ENCODE measurements at places on chromosomes 5 and 9.

DNA sequence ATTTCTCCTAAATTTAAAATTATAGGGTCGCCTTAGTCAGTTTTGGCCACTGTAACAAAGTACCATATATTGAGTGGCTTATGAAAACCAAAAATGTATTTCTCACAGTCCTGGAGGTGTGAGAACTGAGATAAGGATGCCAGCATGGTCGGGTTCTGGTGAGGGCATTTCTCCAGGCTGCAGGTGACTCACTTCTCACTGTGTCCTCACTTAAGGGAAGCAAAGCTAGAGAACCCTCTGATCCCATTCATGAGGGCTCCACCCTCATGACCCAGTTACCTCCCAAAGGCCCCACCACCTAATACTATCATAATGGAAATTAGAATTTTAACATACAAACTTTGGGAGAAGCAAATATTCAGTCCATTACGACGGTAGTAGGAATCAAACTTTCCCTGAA is 75.1 kb upstream of the FBN2 start:
- DNase-seq = no peak

DNA sequence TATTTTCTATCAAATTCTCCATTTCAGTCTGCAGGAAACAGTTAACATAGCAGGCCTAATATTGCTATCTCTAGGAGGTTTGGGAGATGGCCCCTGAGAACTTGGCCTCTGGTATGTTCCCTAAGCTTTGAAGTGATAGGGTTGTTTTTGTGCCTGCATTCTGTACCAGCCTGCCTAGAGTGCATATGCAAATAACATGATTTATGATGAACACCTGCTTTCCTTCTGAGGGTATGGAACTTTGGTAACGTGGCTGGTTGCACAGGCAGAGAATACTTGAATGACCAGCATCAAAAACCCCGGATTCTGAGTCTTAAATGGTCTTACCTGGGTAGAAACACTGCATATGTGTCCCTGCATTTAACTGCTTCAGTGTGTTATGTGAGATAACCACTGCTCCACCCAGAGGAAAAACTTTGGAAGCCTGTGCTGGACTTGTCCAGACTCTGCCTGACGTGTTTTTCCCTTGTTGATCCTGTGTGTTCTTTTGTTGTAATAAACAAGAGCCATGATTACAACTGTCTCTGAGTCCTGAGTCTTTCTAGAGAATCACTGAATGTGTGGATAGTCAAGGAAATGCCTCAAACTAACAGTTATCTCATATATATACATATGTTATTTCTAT is 111.3 kb upstream of the ABCA1 start:
- DNase-seq = no peak

- DNase-seq = peak; percentile 65
Observed at GRCh38 chr9:136342181-136343120, 15.1 kb downstream of the GPSM1 start.

DNA sequence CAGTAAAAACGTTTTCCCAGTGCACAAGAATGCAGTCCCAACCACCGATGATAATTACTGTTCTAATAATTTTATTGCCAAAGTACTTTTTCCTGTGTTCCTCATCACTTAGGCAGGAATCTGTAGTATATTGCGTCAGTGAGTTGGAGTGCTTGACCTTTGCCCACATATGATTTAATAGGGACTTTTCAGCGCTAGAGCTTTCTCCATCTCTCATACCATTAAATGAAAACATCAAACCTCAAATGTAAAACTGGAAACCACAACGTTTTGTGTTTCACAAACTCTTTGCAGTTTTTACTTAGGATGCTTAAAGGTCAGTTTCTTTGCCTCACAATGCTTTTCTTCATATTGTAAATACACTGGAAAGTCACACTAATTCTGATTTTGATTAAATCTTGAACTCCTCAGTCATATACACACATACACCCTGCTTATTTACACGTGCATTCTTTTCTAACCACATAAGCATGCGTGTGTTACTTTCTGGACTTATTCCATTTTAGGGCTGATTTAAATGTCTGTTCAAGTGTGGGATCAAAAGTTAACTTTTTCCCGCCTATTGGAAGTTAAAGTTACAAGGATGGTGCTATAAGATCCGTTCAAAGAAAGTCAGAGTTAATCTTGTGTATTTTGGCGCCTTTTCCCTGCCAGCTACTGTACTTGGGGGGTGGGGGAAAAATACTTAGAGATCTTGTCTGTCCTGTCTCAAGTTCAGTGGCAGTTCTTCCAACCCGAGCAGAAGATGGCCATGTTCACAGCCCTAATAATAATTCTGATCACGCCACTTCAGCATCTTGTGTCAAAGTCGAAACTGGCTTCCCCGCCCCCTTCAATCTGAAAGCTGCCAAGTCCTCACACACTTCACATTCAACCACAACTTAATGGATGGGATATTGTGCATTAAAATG is 6.6 kb upstream of the NFIB start:
- no peak for DNase-seq

- DNase-seq = no peak
Observed at GRCh38 chr5:180790020-180790419, 12.6 kb downstream of the MGAT1 start.

DNA sequence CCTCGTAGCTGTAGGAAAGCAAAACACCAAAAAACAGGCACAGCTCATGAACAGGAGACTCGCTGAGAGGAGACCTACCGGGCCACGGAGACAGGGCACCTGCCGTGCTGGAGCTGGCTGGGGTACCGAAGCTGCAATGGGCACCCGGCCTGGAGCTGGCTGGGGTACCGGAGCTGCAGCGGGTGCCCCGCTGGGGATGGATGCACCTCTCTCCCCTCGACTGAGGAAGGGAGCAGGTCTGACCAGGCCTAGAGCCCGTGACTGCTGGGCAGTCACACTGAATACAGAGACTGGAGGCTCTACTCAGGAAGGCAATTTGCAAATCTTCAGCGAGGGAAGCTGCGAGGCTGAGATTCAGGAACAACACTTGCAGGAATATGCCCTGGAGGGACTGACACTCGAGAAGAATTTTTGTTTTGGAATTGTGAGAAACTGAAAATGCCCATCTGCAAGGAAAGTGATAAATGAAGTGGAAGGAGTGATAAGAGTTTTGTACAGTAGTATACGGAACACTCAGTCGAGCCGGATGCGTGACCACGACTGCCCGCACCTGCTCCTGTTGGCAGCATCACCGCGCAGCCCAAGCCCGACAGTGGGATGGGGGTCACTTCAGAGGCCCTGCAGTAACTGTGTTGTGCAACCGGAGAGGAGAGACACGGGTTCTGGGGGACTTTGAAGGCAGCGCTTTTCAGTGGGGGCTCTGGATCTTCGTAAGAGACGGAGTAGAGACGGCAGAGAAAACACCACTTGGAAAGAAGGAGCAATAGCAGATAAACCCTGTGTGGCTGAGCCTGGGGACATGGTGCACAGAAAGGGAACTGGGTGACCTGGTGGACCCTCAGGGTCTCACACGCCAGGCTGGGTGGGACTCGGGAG is 27.9 kb upstream of the LPCAT1 start:
- no peak for DNase-seq

GRCh38 chr5:40046792-40047191 is 622.0 kb upstream of the DAB2 start:
- no peak for DNase-seq

- peak; percentile 67 for DNase-seq
Observed at GRCh38 chr5:138466900-138467710, 1.8 kb downstream of the EGR1 start.

DNA sequence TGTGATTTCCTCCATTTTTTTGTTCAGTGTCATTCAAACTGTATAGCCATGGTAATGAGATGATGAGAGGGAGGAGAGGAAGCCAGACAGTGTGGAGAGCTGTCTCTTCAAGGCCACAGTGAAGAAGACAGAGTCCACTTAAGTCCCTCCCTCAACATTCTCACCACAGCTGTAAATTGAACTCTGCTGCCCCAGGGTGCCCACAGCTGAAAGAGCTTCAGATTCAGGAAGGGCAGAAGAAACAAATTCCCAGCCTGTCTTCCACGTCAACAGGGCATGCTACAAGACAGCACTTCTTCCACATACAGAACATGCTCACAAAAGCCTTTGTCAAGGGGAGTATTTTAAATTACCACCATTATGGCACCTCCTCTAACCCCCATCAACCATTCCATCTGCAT is 100.4 kb downstream of the KLHL3 start:
- DNase-seq = no peak

- no peak for DNase-seq
Observed at GRCh38 chr9:136185596-136186366, 19.1 kb downstream of the LHX3 start.

DNA sequence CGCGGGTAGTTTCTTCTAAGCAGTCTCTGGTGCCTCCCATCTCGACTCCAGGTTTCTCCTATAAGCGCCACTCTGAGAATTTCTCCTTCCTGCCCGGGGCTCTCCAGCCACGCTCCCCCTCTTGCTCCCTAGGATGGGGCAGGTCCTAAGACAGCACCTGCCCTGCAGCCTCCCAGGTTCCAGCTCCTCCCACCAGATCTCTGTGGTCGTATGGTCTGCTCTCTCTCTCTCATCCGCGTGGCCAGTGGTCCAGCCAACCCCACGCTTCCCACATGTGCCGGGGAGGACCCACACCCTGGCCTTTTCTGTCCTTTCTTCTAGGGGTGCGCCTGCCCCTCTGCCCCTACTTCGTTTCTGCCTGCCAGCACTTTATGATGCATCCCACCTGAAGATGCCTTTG is 40.5 kb downstream of the MVB12B start:
- DNase-seq = no peak

DNA sequence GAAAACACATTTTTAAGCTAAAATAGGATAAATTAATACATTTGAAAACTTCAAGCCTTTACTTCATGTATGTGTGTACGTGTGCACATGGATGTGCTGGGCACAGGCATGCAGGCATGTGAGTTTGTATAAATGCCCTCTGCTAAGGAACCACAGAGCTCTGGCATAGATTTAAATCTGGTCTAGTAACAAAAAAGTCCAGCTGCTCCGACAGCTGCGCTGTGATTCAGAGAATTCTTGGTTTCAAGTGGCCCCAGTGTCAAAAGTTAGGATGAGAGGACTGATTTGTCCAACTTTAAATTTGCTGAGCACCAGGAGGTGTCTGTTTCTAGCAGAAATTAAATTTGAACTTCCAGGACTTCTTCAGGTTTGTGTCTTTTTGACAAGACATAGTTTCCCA is 203.7 kb upstream of the TUT7 start:
- DNase-seq = no peak

DNA sequence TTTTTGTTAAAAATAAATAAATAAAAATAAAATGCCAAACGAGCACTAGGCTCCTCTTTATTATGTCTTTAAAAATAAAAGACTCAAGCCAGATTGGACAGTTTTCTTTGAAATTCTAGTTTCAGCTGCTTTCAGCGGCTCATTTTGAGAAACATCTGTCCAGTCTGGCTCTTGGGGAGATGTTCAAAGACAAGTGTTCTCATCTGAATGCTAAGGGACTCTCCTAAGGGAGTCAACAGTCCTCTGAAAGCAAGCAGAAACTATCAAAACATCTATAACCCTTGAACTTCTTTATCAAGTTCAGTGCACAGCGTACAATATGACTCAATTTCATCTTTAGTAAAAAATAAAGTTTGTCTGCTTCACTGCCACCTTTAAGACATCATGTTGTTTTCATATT is 886.2 kb upstream of the DMAC1 start:
- no peak for DNase-seq

DNA sequence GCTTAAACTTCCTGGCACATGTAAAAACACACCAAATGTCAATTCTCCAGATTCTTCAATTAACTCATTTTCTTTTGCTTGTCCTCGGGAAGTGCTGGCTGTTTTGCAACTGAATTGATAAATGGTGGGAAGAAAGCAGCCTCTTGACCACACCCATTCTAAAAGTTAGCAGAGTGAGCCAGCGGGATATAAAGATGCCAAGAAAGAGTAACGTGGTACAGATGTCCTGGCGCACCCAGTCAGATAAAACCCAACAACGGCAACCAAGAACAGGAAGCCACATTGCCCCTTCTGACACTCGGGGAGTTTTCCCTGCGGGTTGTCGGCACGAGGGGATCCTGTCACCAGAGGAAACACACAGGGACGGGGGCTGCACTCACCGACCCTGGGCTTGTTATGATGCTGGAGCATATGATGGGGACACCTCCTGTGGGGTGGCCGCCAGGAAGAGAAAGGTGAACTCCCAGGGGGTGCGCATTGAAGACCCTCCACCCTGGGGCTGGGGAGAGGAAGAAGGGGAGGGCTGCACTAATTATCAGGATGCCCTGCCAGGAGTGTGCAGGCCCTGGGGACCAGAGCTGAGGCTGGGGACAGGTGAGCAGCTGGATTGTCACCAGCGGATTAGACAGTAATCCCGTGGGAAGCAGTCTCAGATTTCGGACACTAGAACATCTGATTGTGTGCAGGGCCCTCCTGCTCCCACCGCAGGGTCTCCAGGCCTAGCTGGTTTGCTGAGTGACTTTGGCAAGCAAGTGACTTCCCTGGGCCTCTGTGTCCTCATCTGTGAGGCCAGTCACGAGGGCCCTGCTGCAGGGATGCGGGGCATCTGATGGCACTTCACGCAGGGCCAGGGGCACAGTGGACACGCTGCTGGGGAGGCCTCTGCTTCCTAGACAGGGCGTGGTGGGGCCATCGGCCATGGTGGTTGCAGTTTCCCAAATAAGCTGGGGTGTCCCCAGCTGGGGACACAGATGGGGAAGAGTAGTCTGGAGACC is 59.2 kb downstream of the CRB2 start:
- DNase-seq = no peak

DNA sequence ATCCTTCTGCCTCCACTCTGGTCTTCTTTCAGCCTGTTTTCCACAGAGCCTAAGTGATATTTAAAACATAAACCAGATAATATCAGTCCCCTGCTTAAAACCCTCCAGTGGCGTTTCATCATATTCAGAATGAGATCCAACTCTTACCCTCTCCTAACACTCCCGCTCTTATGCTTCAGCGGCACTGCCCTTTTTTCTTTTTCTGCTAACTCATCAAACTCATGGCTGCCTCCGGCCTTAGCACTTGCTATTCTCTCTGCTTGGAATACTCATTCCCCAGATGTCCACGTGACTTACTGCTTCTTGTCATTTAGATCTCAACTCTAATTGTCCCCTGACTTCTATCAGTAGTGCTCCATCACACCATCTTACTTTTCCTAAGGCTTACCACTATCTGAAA is 73.6 kb downstream of the PIP5K1B start:
- DNase-seq = no peak

- no peak for DNase-seq
Observed at GRCh38 chr5:16805486-16805885, 130.6 kb downstream of the MYO10 start.

DNA sequence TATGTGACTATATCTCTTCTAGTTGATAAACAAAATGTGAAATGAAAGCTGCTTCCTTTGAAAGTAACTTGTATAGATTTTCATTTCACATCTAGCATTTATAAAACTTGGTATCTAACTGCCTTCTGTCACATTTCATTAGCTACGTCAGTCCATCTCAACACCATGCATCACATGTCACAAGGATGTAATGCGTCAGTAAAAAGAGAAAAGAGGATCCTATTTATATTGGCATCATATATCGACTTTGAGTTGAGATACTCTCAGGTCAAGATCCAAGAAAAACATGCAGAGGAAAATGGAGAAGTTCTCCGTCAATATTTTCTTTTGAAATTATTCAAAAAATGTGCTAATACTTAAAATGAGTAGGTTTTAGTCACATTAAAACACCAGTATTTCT is 1211.2 kb downstream of the EFNA5 start:
- no peak for DNase-seq
